ENCODE measurements at places on chromosomes 12 and 14. TPM values are rescaled to one million over a fixed set of nuclear protein-coding genes. Genes with fewer than 3 reads are reported as not detected.

The LRCOL1 gene
- 0.66 TPM for total RNA-seq

The ADAM20 gene
- total RNA-seq, result 4.0 TPM

The ENDOU gene
- 1.4 TPM for total RNA-seq

The SLC10A1 gene
- not detected for total RNA-seq

The COCH gene
- 37.7 TPM for total RNA-seq

The NEK9 gene
- total RNA-seq, result 80.5 TPM

The SPX gene
- 6.8 TPM for total RNA-seq

The SERPINA5 gene
- total RNA-seq, result 0.66 TPM

The ACADS gene
- 10.6 TPM for total RNA-seq

The PAWR gene
- total RNA-seq, result 40.1 TPM

The FAM181A gene
- total RNA-seq, result not detected

The MBIP gene
- 33.1 TPM for total RNA-seq

The GPR68 gene
- 2.1 TPM for total RNA-seq

The MYH7 gene
- total RNA-seq, result 69.1 TPM

The KDM2B gene
- total RNA-seq, result 43.5 TPM

The EP400 gene
- 44.3 TPM for total RNA-seq

The GALNT6 gene
- 7.5 TPM for total RNA-seq

The CD4 gene
- total RNA-seq, result 7.2 TPM

The CCDC85C gene
- total RNA-seq, result 42.2 TPM

The GLI1 gene
- total RNA-seq, result 7.1 TPM

The FOXA1 gene
- 3.1 TPM for total RNA-seq

The CPNE6 gene
- total RNA-seq, result 5.9 TPM

The RAD51AP1 gene
- 21.4 TPM for total RNA-seq

The VRTN gene
- total RNA-seq, result not detected

The FSCB gene
- 0.11 TPM for total RNA-seq

The GPR84 gene
- 0.16 TPM for total RNA-seq

The EIF2S3B gene
- 0.55 TPM for total RNA-seq

The FAM90A1 gene
- total RNA-seq, result 0.16 TPM

The FITM1 gene
- total RNA-seq, result 11.4 TPM

The KLRF1 gene
- 1.1 TPM for total RNA-seq

The CLECL1 gene
- not detected for total RNA-seq

Measured in camera-type eye (tissue), 1 donor.